ENCODE measurements at places on chromosomes 1 and 21. TPM values are rescaled to one million over a fixed set of nuclear protein-coding genes. Genes with fewer than 3 reads are reported as not detected.

PAPPA2 gene
- total RNA-seq: 27.2 TPM

FCGR3B gene
- total RNA-seq: 6.0 TPM

SEC16B gene
- total RNA-seq: 15.2 TPM

GRCh38 chr21:29074783-29075182, 1.3 kb upstream of the CCT8 start:
- H3K36me3 ChIP-seq: no peaks in the 10 kb centered on the region
- H3K27me3 ChIP-seq: no peaks in the 10 kb centered on the region
- H3K4me1 ChIP-seq: peaks cover 12% of the 10 kb centered on the region
- H3K27ac ChIP-seq: no peak overlapping the region

DNA sequence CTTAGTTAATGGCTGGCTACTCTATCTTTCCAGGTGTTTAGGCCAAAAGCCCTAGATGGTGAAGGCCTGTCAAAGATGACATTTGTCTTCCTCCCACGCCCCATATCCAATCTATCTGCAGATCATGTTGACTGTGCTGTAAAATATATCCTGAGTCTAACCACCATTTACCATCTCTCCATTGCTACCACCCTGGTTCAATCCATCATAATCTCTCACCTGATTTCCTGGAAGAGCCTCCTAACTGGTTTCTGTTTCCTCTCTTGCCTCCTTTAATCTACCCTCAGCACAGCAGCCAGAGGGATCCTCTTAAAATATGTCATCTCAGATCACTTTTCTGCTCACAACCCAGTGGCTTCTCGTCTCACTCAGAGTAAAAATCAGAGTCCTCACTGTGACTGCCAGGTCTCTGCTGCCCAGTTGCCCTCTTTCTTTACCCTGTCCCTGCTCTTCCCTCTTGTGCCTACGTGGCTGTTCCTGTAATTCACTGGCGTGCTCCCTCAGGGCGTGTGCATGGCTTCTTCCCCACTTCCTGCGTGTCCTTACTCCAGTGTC, 17.8 kb downstream of the TMEM50A start:
- H3K27me3 ChIP-seq: no peaks in the 10 kb centered on the region
- DNase-seq: no peak
- H3K4me3 ChIP-seq: no peak overlapping the region
- peaks cover 16% of the 10 kb centered on the region for H3K4me1 ChIP-seq

GRCh38 chr1:162056579-162056978, 12.9 kb upstream of the NOS1AP start:
- H3K4me1 ChIP-seq: no peaks in the 10 kb centered on the region
- no peak overlapping the region for H3K4me3 ChIP-seq
- H3K36me3 ChIP-seq: no peaks in the 10 kb centered on the region
- DNase-seq: no peak
- H3K27ac ChIP-seq: no peak overlapping the region
- no peaks in the 10 kb centered on the region for H3K27me3 ChIP-seq

GRCh38 chr1:151005729-151006319, 878 bp downstream of the MINDY1 start:
- H3K4me3 ChIP-seq: peak overlapping the region; percentile 84
- no peak for DNase-seq
- peaks cover 12% of the 10 kb centered on the region for H3K36me3 ChIP-seq
- H3K27ac ChIP-seq: peak overlapping the region; percentile 84
- H3K4me1 ChIP-seq: peaks cover 44% of the 10 kb centered on the region

DNA sequence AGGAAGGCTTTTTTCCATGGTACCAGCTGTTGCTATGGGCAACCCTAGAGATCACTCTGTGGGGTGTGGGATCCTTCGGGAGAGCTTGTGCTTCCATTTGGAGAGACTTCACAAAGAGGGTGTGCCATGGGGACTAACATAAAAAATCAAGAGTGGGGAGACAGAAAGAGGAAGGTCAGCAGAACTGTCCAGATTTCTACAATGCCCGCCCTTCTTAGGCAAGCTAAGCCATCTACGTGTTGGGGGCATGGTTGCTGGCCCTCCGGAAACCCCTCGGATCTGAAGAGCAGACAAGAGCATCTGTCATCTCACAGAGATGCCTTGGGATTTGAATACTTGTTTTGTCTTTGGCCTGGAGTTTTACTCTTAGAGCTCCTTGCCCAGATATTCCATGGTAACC, 83.9 kb upstream of the ZNF648 start:
- H3K27me3 ChIP-seq: no peaks in the 10 kb centered on the region
- H3K4me1 ChIP-seq: no peaks in the 10 kb centered on the region
- H3K36me3 ChIP-seq: no peaks in the 10 kb centered on the region
- no peak overlapping the region for H3K4me3 ChIP-seq
- H3K27ac ChIP-seq: peak overlapping the region; percentile 69
